Naive thymus-derived CD8-positive, alpha-beta T cell (primary cell): ENCODE measurements at places on chromosomes 6 and 20.

GRCh38 chr6:114284281-114284680 lies 58.5 kb downstream of the HS3ST5 start:
- DNase-seq = no peak

DNA sequence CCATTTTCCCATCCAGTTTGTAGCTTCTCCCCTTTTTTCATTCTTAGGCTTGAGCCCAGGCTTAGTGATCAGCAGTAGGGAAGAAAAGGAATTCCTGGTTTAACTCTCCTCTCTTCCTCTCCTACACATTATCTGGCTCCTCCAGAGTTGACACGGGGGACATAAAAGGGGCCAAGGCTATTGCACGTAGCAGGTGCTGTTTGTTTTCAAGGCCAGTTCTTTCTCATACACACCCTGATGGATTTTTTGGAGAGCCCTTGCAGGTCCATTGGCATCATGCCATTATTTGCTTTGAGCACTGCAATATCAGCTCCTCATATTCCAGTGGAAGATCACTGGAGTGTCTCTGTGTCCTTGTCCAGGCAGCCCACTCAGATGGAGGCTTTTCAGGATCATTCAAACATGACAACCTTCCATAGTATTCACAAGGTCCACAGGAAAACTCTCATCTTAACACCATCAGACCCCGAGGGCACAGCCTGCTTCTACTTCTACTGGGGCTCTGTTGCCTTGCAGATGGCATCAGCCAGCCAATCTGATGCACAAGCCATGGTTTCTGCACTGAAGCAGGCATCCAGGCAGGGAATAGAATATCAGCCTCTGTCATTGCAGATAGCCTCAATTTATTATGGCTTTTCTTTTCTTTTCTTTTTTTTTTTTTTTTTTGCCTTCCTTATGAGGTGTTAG lies 18.8 kb downstream of the PLCB4 start:
- no peak for DNase-seq

GRCh38 chr6:169894377-169894960 lies 143.0 kb downstream of the ERMARD start:
- DNase-seq = no peak

DNA sequence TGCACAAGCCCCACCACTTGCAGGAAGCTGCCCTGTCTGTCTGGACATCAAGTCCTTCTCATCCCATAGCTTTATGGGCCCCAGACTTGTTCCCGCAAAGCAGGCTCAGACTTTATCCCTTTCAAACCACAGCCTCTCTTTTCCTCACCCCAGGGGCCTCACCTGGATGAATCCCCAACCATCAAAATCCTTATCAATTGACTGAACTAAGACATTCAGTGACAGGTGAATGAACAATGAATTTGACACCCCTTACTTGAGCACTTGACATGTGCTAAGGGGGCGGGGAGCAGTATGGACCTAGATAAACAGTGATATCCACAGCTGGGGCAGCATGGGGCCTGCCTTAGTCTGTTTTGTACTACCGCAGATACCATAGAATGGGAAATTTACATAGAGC lies 5.0 kb downstream of the RAB44 start:
- DNase-seq = no peak

- DNase-seq = no peak
Measured at GRCh38 chr6:108251252-108251651, 9.6 kb downstream of the SNX3 start.

GRCh38 chr20:17733767-17734304 lies 34.1 kb downstream of the BANF2 start:
- no peak for DNase-seq

- no peak for DNase-seq
Measured at GRCh38 chr20:57562541-57563465, 1.9 kb downstream of the PCK1 start.

- no peak for DNase-seq
Measured at GRCh38 chr6:85041376-85041775, 277.0 kb upstream of the TBX18 start.

GRCh38 chr6:83574783-83575182 lies 62.4 kb downstream of the PRSS35 start:
- DNase-seq = no peak

- DNase-seq = no peak
Measured at GRCh38 chr20:32112841-32113240, 3.3 kb downstream of the TM9SF4 start.

DNA sequence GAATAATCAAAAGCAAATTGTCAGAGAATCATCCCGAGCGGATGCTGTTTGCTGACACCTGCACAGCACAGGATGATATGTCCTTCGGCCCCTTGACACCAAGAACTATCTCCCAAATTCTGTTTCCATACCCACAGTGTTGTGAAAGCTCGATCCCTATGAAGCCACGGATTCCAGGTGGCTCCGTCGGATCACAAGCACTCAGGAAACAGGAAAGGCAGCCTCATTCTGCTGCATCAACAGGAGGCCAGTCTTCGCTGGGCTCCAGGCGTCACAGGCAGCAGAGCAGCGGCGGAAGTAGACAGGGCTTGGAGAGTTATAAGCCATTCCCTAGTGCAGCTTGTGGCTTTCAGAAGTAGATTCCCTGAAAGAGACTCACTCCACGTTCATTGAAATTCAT lies 342.3 kb downstream of the C6orf118 start:
- DNase-seq = no peak

GRCh38 chr6:20906945-20907344 lies 372.7 kb downstream of the CDKAL1 start:
- no peak for DNase-seq

- no peak for DNase-seq
Measured at GRCh38 chr6:111477481-111477938, 5.5 kb downstream of the REV3L start.

DNA sequence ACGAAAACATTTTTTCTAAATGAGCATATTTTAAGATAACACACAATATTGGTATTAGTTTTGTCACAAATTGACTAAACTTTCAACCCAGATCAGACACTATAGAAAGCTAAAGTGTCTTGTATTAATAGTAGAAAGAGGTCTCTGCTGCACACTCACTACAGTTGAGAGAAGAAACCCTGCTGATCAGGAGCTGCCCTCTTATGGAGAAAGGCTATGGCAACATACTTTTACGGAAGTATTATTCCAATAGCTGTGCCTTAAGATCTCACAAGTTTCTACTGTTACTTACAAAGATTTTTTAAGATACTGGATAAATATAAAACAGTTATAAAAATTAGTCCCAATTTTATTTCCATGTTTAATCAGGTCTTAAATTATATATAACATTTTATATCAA lies 155.7 kb downstream of the RIMS1 start:
- no peak for DNase-seq

DNA sequence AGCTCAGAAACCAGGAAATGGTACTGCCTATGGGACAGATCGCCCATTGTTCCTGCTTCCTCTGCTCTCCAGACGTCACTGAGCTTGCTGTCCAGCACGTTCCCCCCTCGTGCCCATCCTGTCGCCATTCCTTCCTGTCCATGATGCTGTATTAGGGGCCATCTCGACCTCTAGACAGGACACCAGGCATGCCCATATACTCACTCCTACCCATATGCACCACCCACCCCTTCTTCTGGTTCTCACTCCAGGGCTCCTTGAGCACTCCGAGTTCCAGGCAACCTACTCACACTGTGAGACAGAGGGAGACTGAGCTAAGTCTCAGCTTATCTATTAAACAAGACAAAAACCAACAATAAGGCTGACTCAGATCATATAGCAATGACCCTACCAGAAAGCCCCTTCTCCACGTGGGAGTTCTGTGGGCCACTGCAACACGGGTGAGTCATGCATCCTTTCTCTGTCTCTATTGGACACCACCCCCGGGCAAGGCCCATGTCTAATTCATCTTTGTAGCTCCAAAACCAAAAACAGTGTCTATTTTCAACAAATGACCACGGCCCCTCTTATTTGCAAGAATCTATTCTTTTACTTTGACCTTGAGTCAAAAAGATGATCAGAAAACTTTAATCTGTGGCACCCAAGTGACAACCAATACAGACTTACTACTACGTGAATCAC lies 65.7 kb downstream of the PSMG4 start:
- DNase-seq = no peak

DNA sequence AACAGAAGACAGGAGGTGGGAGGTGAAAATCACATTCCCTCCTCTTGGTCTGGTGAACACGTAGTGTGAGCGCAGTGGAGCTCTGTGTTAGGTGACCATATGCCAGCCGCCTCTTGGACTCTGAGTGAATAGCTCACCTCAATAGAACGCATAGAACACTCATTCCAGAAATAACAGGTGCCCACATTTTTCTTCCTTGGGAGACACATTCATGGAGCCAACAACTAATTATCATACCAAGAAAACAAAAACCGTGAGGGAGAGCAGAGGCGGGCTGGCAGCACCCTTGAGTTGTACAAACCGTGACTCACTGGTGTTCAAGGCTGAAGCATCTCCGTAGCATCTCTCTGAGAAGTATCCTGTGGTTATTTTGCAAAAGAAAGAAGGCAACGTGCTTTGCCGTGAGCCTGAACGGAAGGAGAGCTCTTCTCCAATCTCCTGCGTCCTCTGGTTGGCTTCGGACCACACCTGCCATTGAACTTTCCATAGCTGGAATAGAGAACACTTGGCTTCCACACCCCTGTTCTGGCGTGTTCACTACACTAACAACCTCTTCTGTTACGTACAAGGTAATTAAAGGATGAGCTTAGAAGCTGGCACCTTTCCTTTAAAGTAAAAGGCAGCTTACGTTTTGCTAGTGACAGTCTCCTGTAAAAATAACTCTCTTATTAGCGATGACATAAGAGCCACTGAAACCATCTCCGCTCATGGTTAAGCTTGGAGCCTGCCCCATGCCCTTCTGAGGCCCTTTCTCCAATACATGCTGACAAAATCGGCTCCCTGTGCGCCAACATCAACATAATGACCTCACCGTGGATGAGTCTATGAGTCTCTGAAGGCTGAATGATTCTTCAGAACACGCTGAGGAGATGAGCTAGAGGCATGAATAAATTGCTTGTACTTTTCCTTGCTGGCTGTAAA lies 30.2 kb upstream of the SGK1 start:
- no peak for DNase-seq

DNA sequence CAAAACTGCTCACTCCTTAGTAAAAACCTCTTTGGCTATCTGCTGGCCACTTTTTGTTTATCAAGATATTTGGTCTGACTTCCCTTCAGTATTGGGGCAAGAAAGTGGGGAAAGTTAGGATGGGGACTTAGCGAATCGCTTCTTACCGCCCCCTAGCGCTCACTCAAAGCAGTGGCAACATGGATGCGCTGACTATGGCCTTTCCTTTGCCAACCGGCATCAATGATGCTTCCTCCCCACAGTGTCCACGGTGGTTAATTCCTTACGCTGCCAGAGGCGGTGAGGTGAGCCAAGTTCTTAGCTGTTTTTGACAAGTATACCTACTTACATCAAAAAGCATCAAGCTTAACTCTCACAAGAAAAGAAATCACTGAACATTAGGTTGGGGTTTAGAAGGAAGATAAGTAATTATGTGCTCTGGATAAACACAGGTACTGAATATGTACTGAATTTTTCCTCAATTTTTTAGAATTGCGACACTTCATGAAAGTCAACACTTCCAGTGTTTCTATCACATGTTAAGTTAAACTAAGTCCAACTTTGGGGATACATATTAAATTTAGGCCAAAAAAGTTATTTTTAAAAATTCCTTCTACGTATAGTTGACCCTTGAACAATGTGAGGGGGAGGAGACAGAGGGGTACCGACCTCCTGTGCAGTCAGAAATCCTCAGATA lies 86.7 kb downstream of the GMDS start:
- no peak for DNase-seq

DNA sequence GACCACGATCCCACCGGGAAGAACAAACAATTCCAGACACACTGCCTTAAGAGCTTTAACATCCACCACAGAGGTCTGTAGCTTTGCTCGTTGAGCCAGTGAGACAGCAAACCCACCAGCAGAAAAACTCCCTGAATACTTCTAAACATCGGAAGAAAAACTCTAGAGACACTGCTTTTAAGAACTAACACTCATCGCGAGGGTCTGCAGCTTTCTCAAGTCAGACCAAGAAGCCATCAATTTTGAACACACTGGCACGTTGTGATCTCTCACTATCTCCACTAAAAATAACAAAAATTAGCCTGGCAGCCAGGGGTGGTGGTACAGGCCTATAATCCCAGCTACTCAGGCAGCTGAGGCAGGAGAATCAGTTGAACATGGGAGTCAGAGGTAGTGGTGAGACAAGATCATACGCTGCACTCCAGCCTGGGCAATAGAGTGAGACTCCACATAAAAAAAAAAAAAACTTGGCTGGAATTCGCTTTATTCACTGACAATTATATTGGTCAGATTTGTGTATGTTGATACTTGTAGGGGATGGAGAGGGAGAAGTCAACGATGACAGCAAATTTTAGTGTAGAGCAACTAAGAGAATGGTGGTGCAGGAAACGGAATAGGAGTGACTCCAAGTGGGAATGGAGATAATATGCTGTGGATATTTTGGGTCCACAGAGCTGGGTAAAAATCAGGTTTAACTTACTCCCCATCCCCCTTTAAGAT lies 860 bp upstream of the TMEM14C start:
- no peak for DNase-seq

DNA sequence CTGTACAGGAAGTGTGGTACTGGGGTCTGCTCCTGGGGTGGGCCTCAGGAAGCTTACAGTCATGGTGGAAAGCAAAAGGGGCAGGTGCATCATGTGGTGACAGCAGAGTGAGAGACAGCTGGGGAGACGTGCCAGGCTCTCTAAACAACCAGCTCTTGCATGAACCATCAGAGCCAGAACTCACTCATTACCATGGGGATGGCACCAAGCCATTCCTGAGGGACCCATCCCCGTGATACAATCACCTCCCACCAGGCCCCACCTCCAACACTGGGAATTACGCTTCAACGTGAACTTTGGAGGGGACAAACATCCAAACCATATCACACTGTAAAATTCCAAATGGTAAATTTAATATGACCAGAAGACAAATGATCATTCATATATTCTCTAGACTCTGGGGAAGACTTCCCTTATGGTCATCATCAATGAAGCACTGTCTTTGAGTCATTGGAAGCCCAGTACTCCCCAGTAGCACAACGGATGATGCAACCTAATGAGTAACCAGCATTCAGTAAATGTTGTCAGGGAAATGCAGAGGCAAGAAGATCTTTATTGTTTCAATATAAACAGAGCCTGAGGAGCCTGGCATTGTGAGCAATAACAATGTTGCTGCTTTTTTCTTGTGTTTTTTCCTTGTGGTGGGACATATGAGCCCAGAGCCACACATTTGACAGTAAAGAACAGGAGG lies 48.2 kb upstream of the RALY start:
- no peak for DNase-seq

- no peak for DNase-seq
Measured at GRCh38 chr6:147418523-147418922, 90.0 kb upstream of the SAMD5 start.

GRCh38 chr6:43250992-43251373 lies 7.7 kb downstream of the TTBK1 start:
- no peak for DNase-seq

DNA sequence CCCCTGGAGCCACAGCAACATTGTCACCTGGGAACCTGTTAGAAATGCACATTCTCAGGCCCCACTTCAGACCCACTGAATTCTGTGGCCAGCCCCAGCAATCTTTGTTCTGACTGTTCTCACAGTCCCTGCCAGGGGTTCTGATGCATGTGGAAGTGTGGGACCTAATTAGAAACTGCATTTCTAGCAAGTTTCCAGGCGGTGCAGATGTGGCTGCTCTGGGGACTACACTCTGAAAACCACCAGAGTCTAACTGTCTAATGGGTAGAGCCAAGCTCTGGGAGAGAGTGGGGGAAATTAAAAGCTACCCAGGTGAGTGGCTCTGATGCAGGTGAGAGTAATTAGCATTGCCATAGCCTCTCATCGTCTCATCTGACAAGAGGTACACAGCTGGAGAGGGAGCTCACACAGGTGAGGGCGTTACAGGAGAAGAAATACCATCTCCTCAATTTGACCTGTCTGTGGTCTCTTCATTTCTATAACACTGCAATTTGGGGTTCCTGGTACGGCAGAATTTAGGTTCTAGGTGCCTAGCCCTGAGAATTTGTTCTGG lies 66.0 kb downstream of the SNX5 start:
- no peak for DNase-seq
